ENCODE measurements at places on chromosomes 3 and 15.

GRCh38 chr3:47073685-47074084 is 90.2 kb downstream of the SETD2 start:
- no peak for DNase-seq

DNA sequence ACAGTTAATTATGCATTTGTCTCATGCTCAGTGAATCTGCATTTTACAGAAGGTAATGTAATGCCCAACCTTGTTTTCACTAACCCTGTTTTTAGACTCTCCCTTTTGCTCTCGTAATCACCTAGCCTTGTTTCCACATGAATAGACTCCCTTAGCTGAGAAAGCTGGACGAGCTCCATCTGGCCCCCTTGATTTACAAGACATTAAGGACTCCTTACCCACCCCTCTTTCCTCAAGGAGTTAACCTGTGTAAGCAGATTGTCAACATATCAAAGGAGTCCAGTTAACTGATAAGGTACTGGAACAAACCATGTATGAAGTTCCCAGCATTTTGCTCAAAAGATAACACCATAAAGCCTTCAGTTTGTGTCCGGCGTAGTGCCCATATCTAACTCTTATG is 99.6 kb downstream of the VPS8 start:
- DNase-seq: no peak

- no peak for DNase-seq
These were observed 123.5 kb upstream of the IL12A start for GRCh38 chr3:159865041-159865579.

GRCh38 chr3:144995856-144996255 is 1024.2 kb downstream of the DIPK2A start:
- DNase-seq: no peak

- DNase-seq: no peak
These were observed 762 bp upstream of the IQSEC1 start for GRCh38 chr3:13074006-13074375.

DNA sequence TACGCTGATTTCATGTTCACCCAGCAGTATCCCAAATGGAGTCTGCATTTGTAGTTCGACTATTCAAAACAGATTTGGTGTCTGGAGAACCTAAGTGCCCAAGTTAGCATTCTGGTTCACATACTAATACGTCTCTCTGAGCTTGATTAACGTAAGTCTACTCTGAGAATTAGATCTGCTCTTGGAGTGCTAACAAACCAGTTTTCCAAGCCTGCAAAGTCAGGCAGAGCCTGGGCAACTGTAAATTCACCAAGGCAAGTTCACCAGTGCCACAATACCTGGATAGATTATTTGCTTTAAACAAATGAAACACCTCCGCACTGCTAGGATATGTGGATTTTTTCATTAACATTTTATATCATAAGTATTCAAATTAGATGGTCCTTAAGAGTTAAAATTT is 912.6 kb downstream of the ROBO1 start:
- DNase-seq: no peak

GRCh38 chr3:67783281-67784250 is 129.2 kb upstream of the SUCLG2 start:
- no peak for DNase-seq
